Heart right ventricle (tissue), 16 donors: ENCODE measurements at places on chromosomes 4 and X. TPM values are rescaled to one million over a fixed set of nuclear protein-coding genes. Genes with fewer than 3 reads are reported as not detected.

The IQCM gene
- not detected for total RNA-seq

GRCh38 chrX:17242470-17242869, 132.5 kb upstream of the NHS start:
- H3K27me3 ChIP-seq: no peaks in the 10 kb centered on the region
- no peaks in the 10 kb centered on the region for H3K36me3 ChIP-seq
- no peaks in the 10 kb centered on the region for H3K4me1 ChIP-seq
- H3K4me3 ChIP-seq: no peak overlapping the region

GRCh38 chr4:30839583-30840520, 119.7 kb downstream of the PCDH7 start:
- H3K27ac ChIP-seq: no peak overlapping the region
- H3K4me1 ChIP-seq: no peaks in the 10 kb centered on the region
- H3K27me3 ChIP-seq: no peaks in the 10 kb centered on the region
- no peak overlapping the region for H3K4me3 ChIP-seq

DNA sequence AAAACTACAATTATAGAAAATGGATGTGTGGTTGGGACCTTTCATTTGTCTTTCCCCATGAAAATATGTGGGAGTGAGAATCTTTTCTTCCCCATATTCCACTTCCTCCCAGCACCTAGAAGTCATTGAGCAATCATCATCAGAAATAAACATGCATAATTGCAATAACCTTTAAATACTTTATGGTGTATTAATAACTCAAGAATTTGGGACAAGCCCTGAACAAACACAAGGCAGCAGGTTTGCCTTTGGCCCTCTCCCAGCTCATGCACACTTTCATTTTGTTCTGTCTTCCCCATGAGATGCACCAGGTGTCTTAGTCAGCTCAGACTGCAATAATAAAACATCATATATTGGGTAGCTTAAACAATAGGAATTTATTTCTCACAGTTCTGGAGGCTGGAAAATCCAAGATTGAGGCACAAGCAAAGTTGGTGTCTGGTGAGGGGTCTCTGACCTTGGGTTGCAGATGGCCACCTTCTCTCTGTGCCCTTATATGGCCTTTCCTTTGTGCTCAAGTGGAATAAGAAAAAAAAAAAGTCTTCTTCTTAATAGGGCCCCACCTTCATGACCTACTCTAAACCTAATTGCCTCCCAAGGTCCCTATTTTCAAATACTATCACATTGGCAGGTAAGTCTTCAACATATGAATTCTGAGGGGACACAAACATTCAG, 34.7 kb upstream of the TMEM184C start:
- H3K4me1 ChIP-seq: no peaks in the 10 kb centered on the region
- H3K36me3 ChIP-seq: no peaks in the 10 kb centered on the region
- no peaks in the 10 kb centered on the region for H3K27me3 ChIP-seq
- DNase-seq: no peak
- no peak overlapping the region for H3K27ac ChIP-seq

GRCh38 chr4:156756118-156756517, 215.5 kb downstream of the PDGFC start:
- H3K4me3 ChIP-seq: no peak overlapping the region
- no peaks in the 10 kb centered on the region for H3K4me1 ChIP-seq
- DNase-seq: no peak
- H3K36me3 ChIP-seq: no peaks in the 10 kb centered on the region
- H3K27me3 ChIP-seq: no peaks in the 10 kb centered on the region
